ENCODE measurements at places on chromosomes 2 and 18.

DNA sequence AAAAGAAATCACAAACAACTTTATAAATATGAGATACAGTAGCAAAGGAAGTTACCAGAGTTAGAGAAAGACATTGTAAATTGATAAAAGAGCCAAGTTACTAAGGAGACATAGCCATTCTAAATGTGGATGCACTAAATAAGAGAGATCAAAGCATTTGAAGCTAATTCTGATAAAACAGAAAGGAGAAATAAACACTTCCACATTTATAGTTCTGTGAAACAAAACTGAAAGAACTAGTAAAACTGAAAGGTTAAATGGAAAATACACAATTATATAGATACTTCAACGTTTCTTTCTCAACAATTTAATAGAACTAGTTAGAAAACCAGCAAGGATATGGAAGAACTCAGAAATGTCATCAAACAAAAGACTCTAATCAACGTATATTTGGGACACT is 309.0 kb upstream of the CDH2 start:
- no peak for DNase-seq

DNA sequence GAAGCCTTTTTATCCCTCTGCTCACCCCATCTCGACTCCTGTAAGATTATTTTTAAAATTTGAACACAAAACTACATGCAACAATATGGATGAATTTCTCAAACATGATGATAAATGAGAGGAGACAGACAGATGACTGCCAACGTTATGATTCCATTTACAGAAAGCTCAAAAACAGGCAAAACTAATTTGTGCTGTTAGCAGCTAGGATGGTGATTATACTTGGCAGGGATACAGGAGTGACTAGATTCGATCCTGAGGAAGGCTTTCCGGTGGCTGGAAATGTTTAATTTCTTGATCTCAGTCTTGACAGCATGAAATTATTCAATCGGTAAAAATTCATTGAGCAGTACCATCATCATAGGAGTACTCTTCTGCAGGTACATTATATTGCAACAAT is 163.4 kb upstream of the SH3BP4 start:
- DNase-seq, result no peak

DNA sequence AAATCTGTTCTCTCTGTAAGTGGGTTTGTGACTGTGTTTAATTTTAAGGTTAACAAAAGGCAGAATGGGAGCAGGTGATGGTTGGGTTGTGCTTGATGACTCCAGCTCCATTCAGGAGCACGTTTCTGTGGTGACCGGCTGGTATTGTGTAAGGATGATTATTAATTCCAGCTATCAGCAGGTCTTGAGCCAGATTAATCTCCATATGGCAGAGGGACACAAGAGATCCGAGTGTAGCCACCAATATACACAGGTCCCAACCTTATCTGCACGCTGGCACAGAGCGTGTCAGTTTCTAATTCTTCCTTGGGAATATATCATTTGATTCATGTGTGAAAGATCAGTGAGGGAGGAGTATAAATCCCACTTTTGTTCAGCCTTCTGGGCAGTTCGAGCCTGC is 199.0 kb upstream of the DCC start:
- DNase-seq, result no peak

DNA sequence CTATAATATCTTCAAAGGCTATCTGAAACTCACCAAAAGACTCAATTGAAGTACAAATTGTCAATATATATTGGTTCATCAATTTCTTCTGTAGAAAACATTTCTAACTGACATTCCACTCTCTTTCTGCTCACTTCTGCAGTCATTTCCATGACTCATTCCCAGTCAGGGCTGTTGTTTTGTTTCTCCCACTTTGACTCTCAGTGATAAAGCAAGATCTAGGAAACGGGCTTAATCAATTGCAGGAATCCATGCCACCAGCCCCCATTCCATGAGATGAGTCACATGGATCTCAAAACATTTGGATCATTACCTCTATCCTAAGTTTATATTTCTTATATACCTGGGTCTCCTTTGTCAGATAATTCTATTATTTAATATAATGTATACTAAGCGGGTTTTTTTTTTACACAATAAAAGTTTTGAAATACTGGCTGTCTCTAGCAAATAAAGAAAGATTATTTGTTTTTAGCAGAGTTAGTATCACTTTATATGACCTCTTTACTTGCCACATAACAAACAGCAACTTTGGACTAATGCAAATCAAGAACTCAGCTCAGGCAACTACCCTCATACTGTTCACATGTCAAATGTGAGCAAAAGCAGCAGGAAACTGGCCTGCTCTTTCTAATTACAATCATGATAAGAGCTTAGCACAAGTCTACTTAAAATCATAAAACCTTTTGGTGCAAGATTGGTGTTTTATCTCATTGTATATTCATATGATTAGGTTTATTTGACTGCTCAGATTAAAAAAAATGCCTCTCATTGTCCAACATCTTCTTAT is 251.1 kb upstream of the PIK3C3 start:
- no peak for DNase-seq

DNA sequence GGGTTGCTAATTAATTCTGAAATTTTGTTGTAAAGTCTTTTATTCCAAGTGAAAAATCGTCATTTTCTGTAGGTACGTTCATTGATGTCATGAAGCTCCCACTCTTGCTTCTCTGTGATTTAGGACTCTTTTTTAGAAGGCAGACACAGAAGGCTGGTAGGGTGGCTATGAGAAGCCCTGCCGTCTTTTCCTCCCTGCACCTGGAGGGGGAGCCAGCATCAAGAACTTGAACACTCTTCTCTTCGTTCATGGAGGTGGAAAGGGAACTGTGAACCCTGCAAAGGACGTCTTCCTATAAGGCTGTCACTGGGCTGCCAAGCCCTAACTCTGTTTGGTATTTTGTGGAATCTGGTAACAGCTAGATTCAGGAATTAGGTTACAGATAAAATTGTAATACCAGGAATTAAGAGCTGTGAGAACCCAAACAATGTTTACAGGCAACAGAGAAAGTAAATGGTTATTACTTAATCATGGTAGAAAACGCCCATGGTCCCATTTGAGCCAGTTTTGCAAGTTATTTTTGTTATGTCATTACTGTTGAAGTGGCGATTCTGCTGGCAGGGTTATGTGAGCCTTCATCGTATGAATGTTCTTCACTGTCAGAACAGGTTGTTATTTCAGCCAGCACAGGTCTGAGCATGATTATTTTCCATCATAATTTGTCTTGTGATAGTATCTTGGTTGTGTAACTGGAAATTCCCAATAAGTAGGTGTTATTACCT is 112.2 kb downstream of the OSBPL6 start:
- DNase-seq, result no peak

- DNase-seq, result no peak
Measured at GRCh38 chr2:32688541-32688940, 60.7 kb downstream of the TTC27 start.

DNA sequence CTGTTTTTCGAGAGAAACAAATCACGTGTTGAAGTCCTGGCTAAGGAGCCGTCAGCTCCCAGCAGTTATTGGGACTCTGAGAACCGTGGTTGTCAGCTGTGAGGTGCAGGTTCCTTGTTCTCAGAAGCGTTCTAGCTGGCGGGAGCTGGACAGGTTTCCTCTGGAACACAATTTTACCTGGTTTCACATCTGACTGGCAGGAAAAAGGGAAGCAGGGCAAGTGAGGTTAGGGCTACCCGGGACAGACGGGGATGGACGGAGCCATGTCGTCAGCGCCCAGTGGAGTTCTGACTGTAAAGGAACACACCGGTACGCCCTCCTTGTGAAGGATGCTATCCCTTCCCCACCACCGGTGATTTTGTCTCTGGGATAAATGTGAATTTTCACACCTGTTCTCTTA is 26.1 kb downstream of the ITGB1BP1 start:
- DNase-seq, result no peak

GRCh38 chr2:95728878-95729596 is 137.2 kb downstream of the TRIM43 start:
- DNase-seq, result no peak

- DNase-seq, result no peak
Measured at GRCh38 chr2:12050396-12050795, 304.0 kb downstream of the LPIN1 start.

DNA sequence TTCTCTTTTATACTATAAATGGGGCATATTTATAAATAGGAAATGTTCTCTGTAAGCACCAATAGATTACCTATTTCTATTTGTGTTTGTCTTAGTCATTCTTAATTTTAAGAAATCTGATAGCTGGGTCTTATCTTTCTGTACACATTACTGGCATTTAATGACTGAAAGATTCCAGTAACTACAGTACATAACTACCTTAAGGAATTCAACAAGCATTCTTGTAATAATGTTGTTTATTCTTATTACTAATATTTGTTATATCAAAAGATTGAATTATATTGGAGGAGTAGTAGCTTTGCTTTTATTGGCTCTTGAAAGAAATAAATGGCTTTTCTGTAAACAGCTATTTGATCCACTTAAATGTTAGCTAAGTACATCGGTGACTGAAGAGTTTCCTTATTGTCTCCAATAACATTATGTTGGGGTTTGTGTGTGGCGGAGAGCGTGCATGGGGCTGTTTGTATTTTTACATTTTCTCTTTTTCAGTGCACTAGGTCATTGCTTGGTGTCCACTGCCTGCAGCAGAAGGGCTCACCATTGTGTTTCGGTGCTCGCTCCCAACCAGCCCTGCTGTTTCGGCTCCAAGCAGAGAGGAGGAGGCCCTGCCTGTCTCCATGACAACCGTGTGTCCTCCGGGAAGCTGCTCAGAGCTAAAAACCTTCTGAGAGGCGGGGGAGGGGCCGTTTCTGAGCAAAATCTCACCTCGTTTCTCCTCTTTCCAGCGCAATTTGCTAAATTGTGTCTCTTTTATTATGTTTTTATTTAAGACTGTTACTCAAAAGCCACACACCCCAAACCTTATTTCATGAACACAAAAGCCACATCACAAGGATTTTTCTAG is 112.5 kb upstream of the SLC38A11 start:
- peak; percentile 1 for DNase-seq

DNA sequence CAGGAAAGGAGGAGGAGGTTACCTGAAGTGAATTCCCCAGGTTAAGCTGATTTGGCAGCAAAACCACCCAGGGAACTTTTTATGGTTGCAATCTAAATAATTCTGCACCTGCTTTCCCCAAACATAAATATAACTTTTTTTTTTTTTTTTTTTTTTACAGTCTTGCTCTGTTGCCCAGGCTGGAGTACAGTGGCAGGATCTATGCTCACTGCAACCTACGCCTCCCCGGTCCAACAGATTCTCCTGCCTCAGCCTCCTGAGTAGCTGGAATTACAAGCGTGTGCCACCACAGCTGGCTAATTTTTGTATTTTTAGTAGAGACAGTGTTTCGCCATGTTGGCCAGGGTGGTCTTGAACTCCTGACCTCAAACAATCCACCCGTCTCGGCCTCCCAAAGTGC is 16.1 kb upstream of the PPP1CB start:
- DNase-seq, result no peak

GRCh38 chr18:34550902-34551301 is 159.2 kb upstream of the DTNA start:
- no peak for DNase-seq

- DNase-seq, result no peak
Measured at GRCh38 chr2:120984452-120985173, 248.9 kb downstream of the GLI2 start.

DNA sequence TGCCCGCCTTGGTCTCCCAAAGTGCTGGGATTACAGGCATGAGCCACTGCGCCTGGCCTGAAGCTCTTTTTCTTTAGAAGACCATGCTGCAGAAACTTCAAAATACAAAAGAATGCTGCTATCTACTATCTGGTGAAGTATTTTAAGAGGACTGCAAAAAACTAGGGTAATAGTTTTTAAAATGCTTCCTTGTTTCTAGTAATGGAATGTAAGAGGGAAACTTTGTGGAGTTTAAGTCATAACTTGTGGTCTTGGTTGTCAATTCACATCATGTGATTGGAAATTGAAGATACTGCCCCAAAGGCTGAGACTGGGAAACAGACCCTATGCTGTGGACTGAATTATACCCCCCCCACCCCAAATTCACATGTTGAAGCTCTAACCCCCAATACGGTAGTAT is 68.3 kb downstream of the B3GNT2 start:
- no peak for DNase-seq

Measured in GOT3 (cell line).